Karpas-422 (cell line): ENCODE measurements at places on chromosomes 1 and 21. TPM values are rescaled to one million over a fixed set of nuclear protein-coding genes. Genes with fewer than 3 reads are reported as not detected.
A peak's percentile ranks its signal among the peaks of the same experiment; 100 is the strongest.

- no peak for DNase-seq
These were observed 10.9 kb upstream of the CD5L start for GRCh38 chr1:157852476-157852875.

DNA sequence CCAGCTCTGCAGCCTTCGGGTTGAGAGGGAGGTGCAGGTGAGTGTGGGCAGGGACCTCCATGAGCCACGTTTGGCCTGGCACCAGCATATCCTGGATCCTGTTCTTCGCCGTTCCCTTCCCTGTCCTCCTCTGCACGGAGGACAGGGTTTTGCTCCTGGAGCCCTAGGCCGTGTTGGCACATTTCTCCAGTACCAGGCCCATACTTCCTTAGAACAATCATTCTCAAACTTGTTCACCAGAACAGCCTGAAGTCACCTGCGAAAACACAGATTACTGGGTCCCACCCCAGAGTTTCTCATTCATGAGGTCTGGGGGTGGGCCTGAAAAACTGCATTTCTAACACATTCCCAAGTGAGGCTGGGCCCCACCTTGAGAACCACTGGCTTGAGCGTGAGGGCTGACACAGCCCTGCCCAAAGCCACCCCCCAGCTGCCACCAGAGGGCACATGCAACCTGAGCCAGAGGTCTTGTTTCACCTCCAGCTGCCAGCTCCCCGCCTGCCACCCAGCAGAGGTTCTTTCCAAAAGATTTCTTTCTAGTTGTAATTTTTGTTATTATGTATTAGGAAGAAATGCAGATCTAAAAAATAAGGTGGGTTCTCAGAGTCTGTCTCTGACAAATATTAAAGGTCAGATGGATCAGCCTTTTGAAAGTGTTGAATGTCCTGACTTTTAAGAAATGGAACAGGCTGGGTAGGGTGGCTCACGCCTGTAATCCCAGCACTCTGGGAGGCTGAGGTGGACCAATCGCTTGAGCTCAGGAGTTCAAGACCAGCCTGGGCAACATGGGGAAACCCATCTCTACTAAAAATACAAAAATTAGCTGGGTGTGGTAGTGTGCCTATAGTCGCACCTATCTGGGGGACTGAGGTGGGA, 39.6 kb upstream of the LDLRAP1 start:
- peak; percentile 87 for DNase-seq

GRCh38 chr1:209434066-209434465, 149.4 kb upstream of the CAMK1G start:
- no peak for DNase-seq

GRCh38 chr1:9421533-9421873, 117.8 kb upstream of the SLC25A33 start:
- DNase-seq = no peak

Gene SLC9C2
- not detected in 2 replicates for total RNA-seq

Gene RXFP4
- total RNA-seq = not detected in 2 replicates

Gene COL16A1
- not detected in 2 replicates for total RNA-seq
